NCI-H1092 (cell line): ENCODE measurements at places on chromosomes 7 and 10.

GRCh38 chr10:68604441-68604840 is 44.3 kb downstream of the TET1 start:
- no peak for DNase-seq

DNA sequence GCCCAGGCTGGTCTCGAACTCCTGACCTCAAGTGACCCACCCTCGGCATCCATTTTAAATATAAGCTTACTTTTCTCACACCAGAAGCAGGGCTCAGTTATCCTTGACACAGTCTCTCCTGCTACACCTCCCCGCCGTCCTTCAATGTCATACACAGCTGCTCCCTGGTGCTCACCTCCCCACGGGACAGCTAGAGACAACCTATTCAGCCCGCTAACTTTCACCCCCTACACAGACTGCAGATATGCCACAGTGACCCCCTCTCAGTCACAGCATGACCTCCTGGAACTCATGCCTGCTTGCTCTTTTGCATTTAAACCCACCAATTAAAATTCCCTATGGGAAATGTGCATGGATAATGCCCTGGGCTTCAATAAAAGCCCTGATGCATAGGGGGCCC is 44.2 kb upstream of the KCNMA1 start:
- no peak for DNase-seq

DNA sequence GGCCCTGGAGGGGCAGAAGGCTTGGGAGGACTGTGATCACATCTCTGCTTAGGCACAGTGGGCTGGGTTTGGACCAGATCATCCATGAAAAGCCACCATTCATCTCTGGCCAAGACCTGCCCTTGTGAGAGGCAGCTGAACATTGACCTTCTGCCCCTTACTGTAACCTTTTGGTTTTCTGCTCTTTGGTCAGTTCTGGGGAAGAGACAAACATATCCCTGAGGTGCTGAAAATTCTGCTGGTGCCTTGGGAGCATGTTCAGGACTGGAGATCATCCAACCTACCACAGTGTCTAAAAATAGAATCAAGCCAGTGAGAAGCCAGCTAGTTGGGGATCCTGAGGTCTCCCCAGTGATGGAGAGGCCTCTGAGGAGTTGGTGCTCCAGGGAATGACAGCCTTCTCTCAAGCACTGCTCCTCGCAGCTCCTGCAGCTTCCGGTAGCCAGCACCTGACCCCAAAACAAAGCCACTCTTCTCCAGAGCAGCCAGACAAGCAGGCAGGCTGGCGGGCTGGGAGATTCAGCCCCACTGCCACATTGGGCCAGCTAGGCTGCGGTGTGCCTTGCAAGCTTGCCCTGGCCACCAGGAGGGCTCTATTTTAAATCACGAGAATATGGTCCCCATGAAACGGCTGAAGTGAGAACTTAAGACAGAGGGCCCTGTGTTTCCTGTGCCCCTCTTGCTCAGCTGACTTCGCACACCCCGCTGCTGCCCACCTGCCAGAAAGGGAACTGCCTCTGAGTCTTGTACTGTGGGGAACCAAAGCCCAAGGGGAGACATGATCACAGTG is 37.8 kb upstream of the UBE2H start:
- DNase-seq = no peak

GRCh38 chr10:24463611-24464426 is 254.9 kb downstream of the KIAA1217 start:
- no peak for DNase-seq

- DNase-seq = no peak
These were observed 175.0 kb downstream of the CTNNA3 start for GRCh38 chr10:67520924-67521520.

- no peak for DNase-seq
These were observed 782 bp downstream of the IFIT5 start for GRCh38 chr10:89414879-89415821.

DNA sequence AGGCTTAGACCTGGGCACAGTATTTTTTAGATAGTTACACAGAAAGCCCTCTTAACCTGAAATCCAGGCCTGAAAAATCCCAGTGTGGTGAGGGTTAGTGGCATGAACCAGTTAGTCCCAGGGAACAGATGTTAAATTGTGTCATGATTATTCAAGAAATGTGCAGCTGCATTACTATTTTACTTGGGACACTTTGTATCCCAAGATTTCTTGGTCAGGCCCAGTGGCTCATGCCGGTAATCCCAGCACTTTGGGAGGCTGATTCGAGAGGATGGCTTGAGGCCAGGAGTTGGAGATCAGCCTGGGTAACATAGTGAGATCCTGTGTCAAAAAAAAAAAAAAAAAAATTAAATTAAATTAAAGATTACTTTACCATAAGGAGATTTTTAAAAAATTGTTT is 36.0 kb upstream of the OTUD1 start:
- no peak for DNase-seq

- no peak for DNase-seq
These were observed 152.4 kb downstream of the KIF20B start for GRCh38 chr10:89853781-89854191.

DNA sequence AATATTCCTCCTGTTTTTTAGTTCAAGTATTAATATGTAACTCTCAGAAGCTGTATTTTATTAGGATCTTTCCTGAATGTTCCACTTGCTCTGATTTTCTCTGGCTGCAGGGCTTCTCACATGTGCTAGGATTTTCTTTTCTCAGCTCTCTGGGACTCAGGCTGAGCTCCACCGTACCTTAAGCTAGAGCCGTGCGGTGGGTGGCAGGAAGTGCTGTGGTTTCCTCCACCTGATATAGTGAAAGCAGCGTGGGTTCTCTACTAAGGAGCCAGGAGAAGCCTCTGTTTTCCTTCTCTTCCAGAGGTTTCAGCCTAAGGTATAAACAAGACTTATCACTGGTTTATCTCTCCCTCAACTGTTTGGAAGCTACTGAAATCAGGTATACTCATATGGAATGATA is 433.6 kb downstream of the NRG3 start:
- no peak for DNase-seq

DNA sequence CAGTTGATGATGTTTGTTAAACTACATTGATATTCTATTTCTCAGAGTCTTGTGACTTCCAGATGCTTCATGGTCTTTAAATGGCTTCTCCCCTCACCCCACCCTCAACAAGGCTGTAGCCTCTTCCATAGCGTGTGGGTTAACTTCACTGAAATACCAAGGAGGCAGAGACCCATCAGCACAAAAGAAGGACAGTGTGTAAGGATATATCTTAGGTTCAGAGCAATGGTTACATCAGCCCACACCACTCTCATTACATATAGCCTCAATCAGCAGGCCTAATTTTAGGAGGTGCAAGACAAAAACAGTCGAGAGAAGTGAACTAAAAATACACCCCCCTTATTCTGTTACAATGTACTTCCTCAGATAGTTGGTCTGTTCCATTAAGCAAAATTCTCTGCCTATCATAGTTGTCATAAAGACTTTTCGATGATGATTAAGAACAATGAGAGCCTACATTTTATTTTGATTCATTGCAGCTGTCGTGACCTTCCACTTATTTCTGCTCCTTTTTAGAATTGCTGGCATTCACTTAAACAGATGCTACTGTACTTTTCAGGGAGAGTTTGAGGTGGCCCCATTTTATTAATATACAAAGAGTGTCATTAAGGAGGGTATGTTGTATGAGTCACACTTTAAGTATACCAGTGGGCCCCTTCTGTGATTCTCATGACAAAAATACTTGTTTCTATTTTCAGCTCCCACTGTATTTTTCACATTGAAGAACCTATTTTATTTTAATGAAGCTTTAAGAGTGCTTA is 52.1 kb downstream of the WIPF3 start:
- no peak for DNase-seq

GRCh38 chr10:104804880-104805279 is 163.8 kb downstream of the SORCS3 start:
- DNase-seq = no peak

- DNase-seq = no peak
These were observed 112.5 kb upstream of the ANKRD1 start for GRCh38 chr10:91033324-91033950.

DNA sequence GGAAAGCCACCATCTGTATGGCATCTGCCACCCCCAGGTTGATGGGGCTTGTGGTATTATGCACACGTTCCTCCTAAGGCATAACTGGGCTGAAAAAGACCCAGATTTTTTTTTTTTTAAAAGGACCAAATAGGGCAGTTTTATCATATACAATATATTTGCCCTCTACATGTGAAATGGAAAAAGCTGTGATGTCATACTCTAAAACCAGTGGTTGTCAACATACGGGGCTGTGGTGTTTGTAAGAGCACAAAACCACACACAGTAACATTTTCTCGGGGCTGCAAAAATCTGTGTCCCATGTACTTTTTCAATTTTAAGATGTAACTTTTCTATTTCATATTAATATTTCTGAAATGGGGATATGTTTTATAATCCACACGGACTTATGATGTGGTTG is 34.9 kb downstream of the FAM171A1 start:
- no peak for DNase-seq

DNA sequence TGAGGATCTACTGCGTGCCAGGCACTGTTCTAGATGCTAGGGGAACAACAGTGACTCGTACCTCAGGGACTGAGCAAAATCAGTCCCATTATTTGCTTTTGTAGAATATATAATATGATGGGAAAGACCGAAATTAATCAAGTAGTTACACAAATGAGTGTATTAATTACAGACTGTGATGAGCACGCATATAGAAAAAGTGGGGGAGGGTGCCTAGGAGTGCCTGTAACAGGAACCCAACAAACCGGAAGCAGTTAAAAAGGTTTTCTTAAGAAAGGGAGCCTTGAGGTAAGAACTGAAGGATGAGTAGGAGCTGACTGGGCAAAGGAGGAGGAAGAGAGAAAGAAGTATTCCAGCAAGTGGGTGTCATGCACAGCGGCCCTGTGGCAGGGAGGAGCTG is 28.2 kb upstream of the IL6 start:
- DNase-seq = no peak

GRCh38 chr7:138008588-138009349 is 6.9 kb upstream of the CREB3L2 start:
- DNase-seq = peak; percentile 30

DNA sequence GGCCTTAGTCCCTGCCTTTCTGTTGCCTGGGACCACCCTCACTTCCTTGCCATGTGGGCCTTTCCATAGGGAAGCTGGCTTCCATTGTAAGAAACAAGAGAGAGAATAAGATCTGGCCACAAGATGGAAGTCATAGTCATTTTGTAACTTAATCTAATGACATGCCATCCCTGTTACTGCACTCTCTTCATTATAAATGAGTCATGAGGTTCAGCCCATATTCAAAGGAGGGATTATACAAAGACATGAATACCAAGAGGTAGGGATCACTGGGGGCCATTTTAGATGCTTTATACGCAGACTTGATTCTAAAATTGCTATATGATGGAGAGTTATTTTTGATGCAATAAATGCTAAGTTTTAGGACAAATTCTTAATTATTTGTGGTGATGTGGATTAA is 75.2 kb upstream of the CELF2 start:
- no peak for DNase-seq

- no peak for DNase-seq
These were observed 186.2 kb downstream of the ELFN1 start for GRCh38 chr7:1856161-1856887.

DNA sequence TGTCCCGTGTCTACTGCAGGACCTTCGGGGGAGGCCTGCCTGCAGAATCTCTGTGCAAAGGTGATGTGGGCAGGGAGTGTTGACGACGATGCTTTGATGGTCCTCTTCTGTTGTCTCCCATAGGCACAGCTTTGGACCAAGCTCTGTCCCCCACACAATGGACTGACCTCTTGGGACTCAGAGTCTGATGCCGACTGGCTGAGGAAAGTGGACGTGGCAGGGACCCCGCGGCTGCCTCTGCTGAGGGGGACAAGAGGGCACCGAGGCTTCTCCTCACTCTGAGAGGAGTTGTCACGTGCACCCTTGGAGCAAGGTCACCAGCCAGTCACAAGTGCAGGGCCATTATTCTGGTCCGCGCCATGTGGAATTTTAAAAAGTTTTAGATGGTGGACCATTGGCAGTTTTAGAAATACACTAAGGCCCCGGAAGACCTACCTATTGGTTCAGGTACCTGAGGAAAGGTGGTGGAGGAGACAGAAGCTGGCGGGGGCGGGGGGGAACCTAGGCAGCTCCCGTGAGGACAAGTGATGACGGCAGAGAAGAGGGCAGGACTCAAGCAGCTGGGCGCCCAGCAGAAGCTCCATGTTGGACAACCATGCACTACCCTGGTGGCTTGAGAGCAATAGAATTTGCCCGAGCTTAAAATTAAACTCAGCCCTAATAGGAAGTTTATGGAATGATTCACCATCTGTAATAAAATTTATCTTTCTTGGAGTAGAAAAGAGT is 331.4 kb downstream of the PTPRN2 start:
- no peak for DNase-seq

- no peak for DNase-seq
These were observed 64.0 kb downstream of the TACR2 start for GRCh38 chr10:69352569-69353264.

DNA sequence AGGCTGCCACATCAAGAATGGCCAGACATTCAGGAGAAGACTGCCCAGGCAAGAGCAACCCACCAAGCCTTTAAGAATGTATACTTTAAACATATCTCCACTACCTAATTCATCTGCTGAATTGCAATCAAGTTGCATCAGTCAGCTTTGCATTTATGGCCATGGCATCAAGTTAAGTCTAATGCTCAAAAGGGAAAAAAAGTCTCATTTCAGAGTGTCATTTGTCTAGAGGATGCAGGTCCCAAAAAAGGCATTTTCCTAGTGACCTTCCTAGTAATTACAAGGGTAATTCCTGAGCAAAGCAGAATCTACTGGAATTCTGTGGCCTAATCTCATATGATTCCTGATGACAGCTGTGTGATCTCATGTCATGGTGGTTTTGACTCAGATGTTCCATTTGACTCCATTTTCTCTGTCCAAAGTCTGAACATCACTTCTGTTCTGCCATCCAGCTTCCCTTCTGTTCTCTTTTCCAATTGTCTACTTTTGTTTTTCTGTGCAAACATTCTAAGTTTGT is 7.3 kb upstream of the CABCOCO1 start:
- DNase-seq = no peak

DNA sequence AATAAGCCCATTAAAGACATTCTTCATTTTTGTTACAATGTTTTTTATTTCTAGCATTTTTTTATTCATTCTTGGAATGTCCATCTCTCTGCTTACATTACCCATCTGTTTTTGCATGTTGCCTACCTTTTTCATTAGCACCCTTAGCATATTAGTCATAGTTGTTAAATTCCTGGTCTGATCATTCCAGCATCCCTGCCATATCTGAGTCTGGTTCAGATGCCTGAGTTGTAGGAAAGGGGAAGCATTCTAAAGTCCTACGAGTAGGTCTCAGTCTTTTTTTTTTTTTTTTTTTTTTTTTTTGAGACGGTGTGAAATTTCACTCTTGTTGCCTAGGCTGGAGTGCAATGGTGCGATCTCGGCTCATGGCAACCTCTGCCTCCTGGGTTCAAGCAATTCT is 19.7 kb upstream of the NRF1 start:
- no peak for DNase-seq

GRCh38 chr10:97204826-97205679 is 19.3 kb upstream of the SLIT1 start:
- DNase-seq = no peak

- DNase-seq = peak; percentile 1
These were observed 1.1 kb downstream of the TET1 start for GRCh38 chr10:68560943-68561864.

GRCh38 chr10:62818426-62819011 is 2.4 kb upstream of the EGR2 start:
- DNase-seq = no peak
